ENCODE measurements at places on chromosomes 13 and 19.

GRCh38 chr19:30335306-30335886 lies 36.8 kb upstream of the ZNF536 start:
- no peak for DNase-seq

DNA sequence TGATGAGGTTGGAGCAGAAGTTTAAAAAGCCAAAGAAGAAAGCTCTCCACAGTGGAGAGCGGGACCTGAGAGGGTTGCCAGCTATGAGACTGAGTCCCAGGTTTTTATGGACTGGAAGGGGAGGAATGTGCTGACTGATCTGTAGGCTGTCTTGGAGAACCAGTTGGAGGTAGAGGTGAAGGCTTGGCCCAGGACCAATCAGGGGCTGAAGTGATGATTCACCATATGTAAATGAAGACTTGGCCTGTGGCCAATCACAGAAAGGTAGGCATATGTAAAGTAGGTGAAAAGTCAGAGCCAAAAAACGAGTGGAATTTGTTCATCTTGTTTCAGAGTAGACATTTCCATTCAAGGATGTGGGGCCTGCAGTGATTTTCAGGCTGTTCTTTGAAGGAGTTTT lies 17.5 kb upstream of the KBTBD6 start:
- no peak for DNase-seq

- DNase-seq, result no peak
Observed at GRCh38 chr19:41708481-41708880, at the start of gene CEACAM5. Gene CEACAM5, plus strand, starts transcription at chr19:41708626. Its CDS starts 106 bp downstream, at chr19:41708732.

- no peak for DNase-seq
Observed at GRCh38 chr19:51668216-51668615, 21.6 kb upstream of the SIGLEC14 start.

DNA sequence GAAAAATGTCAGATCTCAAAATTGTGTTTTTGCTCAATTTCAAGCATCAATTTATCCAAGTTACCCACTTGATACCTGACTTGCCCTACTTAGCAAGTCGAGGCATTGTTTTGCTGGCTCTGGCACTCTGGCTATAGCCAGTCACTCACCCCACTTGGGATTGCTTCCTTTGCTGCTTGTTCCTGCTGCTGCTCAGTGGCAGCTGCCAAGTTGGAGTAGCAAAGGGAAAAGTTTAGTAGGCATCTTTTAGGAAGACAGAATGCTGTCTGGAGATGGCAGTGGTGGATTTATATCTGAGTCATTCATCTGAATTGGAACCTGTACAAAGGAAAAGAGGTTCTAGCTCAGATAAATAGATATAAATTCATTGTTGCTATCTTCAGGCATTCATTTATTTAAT lies 41.2 kb downstream of the PCCA start:
- DNase-seq, result peak; percentile 31

DNA sequence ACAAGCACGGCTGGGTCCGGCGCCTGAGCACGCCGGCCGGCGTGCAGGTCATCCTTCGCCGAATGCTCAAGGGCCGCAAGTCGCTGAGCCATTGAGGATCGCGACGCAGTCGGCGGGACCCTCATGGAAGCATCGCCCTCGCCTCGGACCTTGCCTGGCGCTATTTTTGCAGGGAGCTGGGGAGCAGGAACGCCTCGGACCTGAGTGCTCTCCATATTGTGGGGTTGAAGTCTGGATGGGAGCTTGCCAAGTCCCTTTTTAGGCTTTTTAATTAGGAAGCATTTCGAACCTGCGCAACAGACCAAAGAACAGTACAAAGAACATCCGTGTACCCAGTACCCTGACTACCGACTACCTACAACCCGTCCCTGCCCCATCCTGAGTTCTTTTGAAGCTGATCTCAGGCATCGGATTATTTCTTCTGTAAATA lies 628 bp downstream of the MRPL34 start:
- no peak for DNase-seq
